T-helper 2 cell treated with Interferon-gamma antibody and Interleukin-4, amounts not matched to agents 100 ng/mL and 5 ng/mL, for 36 hours (primary cell): ENCODE measurements at places on chromosomes 13 and 19. TPM values are rescaled to one million over a fixed set of nuclear protein-coding genes. Genes with fewer than 3 reads are reported as not detected.

Gene ZC3H4
- total RNA-seq = 106 and 109 TPM in 2 replicates

Gene SERPINE3
- total RNA-seq = not detected in 2 replicates

Gene FBXW9
- total RNA-seq = 6.2 and 6.8 TPM in 2 replicates

Gene PODNL1
- total RNA-seq = 0.30 TPM in 1 of 2 replicates, not detected in the other

Gene CEACAM20
- not detected in 2 replicates for total RNA-seq

Gene RETN
- 0.55 TPM in 1 of 2 replicates, not detected in the other for total RNA-seq

Gene MAMSTR
- total RNA-seq = 1.00 and 1.1 TPM in 2 replicates
